Stimulated activated naive CD8-positive, alpha-beta T cell treated with anti-CD3 and anti-CD28 coated beads, Interleukin-15, Interleukin-2, amounts not matched to agents 100 U/mL and 50 U/mL, for 24 hours (primary cell): ENCODE measurements at places on chromosomes 4 and X.

GRCh38 chr4:57544811-57545654, 434.8 kb upstream of the IGFBP7 start:
- DNase-seq = no peak

- no peak for DNase-seq
Measured at GRCh38 chr4:111718763-111719559, 426.3 kb upstream of the FAM241A start.

DNA sequence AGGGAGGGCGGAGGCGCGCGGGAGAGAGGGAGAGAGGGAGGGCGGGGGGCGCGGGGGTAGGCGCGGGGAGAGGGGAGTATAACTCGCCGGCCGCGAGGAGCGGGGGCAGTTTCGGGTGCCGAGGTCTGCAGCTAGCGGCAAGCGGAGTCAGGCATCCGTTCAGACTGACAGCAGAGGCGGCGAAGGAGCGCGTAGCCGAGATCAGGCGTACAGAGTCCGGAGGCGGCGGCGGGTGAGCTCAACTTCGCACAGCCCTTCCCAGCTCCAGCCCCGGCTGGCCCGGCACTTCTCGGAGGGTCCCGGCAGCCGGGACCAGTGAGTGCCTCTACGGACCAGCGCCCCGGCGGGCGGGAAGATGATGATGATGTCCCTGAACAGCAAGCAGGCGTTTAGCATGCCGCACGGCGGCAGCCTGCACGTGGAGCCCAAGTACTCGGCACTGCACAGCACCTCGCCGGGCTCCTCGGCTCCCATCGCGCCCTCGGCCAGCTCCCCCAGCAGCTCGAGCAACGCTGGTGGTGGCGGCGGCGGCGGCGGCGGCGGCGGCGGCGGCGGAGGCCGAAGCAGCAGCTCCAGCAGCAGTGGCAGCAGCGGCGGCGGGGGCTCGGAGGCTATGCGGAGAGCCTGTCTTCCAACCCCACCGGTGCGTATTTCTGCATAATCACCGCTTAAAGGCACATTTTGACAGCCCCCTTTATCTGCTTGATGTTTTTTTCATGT, at the start of gene POU4F2:
Gene POU4F2 (plus strand): TSS at position 108 of the 720 bp plus-strand sequence. CDS start 248 bp downstream, at position 356.
- DNase-seq = peak; percentile 16

GRCh38 chrX:110852180-110852579, 56.6 kb upstream of the CHRDL1 start:
- no peak for DNase-seq

- no peak for DNase-seq
Measured at GRCh38 chr4:148023512-148024181, 291.8 kb downstream of the ARHGAP10 start.

DNA sequence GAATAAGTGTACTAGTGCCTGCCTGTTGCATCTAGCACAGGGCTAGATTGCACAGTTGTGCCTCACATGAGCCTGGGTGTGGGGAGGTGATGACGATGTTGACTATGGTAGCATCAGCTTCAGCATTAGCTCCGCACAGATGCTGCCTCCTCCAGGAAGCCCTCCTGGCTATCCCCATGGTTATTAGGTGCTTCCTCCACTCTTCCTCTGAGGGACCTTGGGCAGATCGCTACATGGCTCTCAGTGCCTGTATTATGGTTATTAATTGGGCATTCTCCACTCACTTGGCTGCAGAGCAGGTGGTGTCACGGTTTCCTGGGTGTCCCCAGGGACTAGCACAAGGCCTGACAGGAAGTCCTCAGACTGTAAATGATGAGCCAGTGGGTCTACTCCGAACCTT, 325.6 kb downstream of the ARHGAP10 start:
- DNase-seq = no peak

GRCh38 chr4:86386817-86387415, 27.1 kb upstream of the MAPK10 start:
- DNase-seq = no peak

GRCh38 chr4:165721815-165722214, 151.2 kb upstream of the TLL1 start:
- DNase-seq = no peak

DNA sequence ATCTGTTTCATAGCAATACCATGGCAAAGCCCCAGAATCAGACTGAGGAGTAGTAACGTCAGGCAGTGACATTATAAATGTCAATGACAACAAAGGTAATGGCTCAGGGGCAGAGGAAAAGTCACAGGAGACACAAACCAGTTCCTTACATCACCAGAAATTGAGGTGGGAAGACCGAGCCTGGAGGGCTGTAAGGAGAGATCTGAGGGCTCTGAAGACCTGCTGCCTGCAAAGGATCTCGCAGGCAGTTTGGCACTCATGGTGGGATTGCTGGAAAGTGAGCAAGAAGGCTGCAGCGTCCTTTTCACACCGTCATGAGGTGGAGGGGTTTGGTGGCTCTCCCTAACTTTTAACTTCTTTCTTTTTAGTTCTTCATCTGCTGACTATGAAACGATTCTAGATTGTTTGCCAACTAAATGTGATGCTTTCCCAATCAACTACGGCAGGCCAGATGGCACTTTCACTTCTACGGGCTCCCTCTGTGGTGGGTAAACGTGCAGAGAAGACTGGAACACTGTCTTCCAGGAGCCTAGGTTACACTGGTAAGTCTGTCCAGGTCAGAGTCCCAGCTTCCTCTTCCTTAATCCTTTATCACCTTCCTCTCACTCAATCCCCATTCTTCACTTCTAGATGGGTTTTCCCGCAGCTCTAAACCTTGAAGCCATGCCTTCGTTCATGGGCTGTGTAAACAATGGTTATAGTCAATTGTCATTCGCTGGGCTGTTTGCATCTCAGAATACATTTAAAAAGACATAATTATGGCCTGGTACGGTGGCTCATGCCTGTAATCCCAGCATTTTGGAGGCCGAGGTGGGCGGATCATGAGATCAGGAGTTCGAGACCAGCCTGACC, 58.2 kb downstream of the TBC1D9 start:
- no peak for DNase-seq
